ENCODE measurements at places on chromosomes 6 and 20. TPM values are rescaled to one million over a fixed set of nuclear protein-coding genes. Genes with fewer than 3 reads are reported as not detected.

GRCh38 chr6:92086750-92087149 is 1332.6 kb downstream of the EPHA7 start:
- no peak for DNase-seq
- H3K27ac ChIP-seq: no peak overlapping the region
- H3K36me3 ChIP-seq: no peaks in the 10 kb centered on the region
- no peaks in the 10 kb centered on the region for H3K27me3 ChIP-seq

DNA sequence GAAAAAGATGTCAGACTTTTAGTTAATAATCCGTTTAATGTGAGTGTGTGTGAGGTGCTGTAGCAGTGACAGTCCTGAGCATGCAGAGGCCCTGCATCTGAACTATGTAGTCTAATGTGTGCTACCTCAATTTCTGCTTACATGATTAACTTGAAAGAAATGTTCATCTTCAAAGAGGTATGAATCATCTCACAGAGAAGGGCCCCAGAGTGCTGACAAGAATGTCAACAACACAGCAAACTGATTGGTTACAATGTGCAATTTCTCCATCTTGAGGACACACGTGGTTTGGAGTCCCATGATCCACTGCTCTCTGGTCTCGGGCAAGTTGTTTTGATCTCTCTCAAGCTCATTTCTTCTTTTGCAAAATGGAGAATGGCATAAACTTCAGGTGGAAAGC is 61.7 kb upstream of the EMILIN3 start:
- H3K4me1 ChIP-seq: no peaks in the 10 kb centered on the region
- no peak overlapping the region for H3K4me3 ChIP-seq
- H3K36me3 ChIP-seq: peaks cover 15% of the 10 kb centered on the region
- H3K27me3 ChIP-seq: no peaks in the 10 kb centered on the region

DNA sequence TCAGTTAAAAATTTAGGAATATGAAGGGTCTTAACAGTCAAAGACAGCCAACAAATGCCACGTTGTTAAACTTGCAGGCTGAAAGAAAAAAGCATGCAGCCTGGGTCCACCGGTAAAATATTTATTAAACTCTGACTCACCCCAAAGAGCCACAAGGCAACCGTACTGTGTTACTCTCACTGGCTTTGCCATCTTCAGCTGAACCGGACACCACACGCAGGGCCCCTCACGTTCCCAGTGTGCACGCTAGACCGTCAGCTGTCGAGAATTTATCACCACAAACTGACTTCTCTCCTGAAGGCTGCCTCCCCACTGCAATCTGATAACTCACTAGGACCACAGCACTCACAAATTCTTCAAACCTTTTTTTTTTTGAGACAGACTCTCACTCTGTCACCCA is 30.7 kb downstream of the HUS1B start:
- no peak for DNase-seq
- H3K36me3 ChIP-seq: no peaks in the 10 kb centered on the region
- no peak overlapping the region for H3K27ac ChIP-seq
- no peaks in the 10 kb centered on the region for H3K4me1 ChIP-seq
- no peaks in the 10 kb centered on the region for H3K27me3 ChIP-seq

DNA sequence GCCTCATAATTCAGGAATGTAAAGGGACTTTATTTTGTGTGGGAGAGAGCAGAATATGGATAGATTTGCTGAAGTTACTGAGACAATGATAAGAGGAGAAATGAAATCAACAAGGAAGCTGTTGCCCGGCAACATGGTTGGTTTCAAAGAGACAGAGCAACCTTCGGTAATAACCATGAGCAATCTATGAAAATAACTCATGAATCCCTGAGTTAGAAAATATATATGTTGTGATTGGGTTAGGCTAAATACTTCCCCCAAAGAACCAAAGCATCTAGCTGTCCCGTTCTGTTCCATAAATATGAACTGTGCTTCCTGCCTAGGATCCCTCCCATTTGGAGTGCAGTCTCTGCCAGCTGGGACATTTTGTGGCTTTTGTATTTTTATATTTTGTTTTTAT is 23.1 kb downstream of the SERPINB1 start:
- H3K36me3 ChIP-seq: no peaks in the 10 kb centered on the region
- H3K27ac ChIP-seq: peak overlapping the region; percentile 78

DNA sequence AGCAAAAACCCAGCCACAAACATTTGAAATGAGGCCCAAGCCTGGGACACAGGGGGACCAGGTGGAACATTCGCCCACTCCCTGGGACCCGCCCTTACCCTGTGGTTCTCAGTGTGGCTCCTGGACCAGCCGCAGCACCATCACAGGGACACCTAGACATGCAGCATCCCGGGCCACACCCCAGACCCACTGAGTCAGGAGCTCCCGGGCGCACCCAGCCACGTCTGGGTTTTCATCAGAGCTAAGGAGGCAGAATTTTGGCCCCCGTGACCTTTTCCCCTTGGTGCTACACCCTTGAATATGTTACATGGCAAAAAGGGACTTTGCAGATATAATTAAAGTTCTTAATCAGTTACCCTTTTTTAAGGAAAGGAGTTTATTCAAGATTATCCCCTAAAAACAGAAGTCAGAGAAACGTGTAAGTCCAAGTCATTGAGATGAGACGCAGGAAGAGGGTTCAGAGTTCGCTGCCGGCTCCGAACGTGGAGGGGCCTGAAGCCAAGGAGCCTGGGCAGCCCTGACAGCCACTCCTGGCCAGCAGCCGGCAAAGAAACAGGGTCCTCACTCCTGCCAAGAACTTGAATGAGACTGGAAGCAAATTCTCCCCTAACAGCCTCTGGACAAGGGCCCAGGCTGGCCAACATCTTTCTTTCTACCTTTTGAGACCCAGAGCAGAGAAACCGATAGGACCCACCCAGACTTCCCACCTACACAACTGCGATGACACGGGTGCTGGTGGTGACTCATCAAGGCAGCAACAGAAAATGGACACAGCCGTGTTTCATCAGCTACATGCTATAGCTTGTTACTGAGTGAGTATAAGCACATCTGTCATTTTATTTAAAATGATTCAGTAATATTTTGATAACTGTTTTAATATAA is 25.3 kb downstream of the BFSP1 start:
- H3K36me3 ChIP-seq: no peaks in the 10 kb centered on the region
- peaks cover 5% of the 10 kb centered on the region for H3K4me1 ChIP-seq
- H3K27ac ChIP-seq: no peak overlapping the region
- no peak overlapping the region for H3K4me3 ChIP-seq
- no peak for DNase-seq

- no peaks in the 10 kb centered on the region for H3K27me3 ChIP-seq
- no peak overlapping the region for H3K27ac ChIP-seq
- H3K4me3 ChIP-seq: no peak overlapping the region
- H3K4me1 ChIP-seq: no peaks in the 10 kb centered on the region
- DNase-seq: peak; percentile 18
- no peaks in the 10 kb centered on the region for H3K36me3 ChIP-seq
Measured at GRCh38 chr6:6218759-6219085, 101.7 kb downstream of the F13A1 start.

DNA sequence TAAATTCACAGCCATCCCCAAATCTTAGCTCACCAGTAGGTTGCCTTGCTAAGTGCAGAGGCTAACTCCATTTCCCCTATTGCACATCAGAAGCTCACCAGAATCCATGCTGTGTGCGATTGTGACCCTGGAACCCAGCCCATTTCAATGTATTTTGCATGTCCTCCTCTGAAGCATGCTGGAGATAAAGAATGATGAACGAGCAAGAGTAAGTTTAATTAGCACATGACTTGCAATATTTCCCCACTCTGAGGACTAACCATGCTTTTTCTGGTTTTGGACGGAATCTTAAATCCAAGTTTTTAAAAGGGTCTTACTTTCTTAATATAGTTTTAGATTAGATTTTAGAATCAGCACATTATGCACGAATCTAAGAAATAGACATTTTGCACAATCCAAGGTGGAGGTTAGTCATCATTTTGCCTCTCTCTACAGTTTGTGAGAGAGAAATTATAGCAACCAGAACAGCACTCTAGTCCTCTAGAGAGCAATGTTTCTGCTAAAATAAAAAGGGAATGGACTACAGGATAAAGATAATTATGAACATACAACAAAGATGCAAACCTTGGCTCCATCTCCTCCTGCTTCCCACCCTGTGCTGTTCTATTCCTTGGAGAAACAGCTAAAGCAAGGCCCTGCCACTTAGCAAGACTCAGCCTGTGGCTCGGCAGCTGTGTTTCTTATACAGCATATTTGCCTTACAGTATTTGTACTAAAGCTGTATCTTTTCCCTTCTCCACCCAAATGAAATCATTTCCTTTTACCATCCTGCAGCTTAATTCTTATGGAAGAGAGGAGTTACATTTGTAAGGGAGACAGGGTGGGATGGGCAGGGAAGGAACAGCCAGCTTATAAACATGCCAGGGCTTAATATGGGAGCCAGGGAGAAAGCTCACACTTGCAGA is 24.9 kb upstream of the LAMA4 start:
- H3K27ac ChIP-seq: no peak overlapping the region
- H3K36me3 ChIP-seq: no peaks in the 10 kb centered on the region
- no peak for DNase-seq
- H3K4me1 ChIP-seq: no peaks in the 10 kb centered on the region
- no peaks in the 10 kb centered on the region for H3K27me3 ChIP-seq
- H3K4me3 ChIP-seq: no peak overlapping the region

DNA sequence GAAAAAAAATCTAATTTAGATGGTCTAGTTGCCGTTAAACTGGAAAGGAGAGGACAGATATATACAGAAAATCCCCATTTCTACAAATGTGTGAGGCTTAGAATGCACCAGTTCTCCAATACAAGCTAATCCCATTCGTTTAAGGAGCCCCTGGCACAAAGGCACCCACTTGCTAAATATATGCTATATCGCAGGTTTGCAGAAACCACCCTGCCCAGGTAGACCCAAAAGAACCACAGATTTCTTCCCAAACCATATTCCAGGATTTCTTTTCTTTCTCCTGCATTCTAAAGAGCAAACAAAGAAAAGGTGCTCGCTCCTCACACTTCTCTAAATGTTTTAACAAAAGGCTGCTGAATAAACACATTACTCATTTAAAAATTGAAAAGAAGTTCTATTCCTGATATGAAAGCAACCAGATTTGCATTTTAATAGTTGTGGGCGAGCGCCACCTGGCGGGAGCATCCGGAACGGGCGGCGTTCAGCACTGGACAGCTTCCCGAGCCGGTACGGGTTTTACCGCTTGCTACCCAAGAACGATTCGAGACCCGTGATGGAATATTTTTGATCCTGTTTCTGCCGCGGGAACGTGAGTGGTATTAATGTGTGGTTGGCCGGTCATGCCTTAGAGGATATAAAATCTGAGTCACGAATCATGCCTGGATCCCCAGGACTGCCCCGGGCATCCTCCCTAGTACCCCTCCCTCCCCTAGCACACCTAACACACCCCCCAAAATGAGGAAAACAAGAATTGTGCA is 2.1 kb downstream of the PTPRT start:
- H3K27me3 ChIP-seq: no peaks in the 10 kb centered on the region
- no peak overlapping the region for H3K27ac ChIP-seq
- no peaks in the 10 kb centered on the region for H3K4me1 ChIP-seq
- no peak overlapping the region for H3K4me3 ChIP-seq
- H3K36me3 ChIP-seq: no peaks in the 10 kb centered on the region

DNA sequence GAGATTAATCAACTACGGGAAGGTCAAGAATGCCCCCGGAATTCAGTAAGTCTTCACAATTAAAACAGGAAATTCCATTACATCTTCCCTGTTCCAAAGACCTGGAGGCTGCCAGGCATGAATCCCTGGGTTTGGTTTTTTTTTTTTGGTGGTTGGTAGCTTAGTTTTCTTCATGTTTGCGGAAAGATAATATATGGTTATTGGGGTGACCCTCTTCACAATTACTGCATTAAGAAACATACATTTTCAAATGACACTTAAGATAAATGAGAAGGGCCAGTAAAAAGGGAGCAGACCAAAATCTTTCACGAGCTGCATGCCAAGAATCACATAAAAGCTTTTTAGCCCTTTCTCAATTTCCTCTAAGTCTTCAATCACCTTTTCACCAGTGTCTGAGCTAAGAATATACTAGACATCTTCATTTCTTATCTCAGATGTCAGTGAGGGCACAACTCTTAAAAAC is 64.0 kb downstream of the KIF13A start:
- H3K27me3 ChIP-seq: no peaks in the 10 kb centered on the region
- H3K4me3 ChIP-seq: no peak overlapping the region
- DNase-seq: no peak
- H3K4me1 ChIP-seq: peaks cover 18% of the 10 kb centered on the region

GRCh38 chr20:23226612-23227265 is 123.9 kb upstream of the NXT1 start:
- H3K36me3 ChIP-seq: no peaks in the 10 kb centered on the region
- no peak overlapping the region for H3K27ac ChIP-seq
- no peak overlapping the region for H3K4me3 ChIP-seq
- no peaks in the 10 kb centered on the region for H3K27me3 ChIP-seq
- no peak for DNase-seq

DNA sequence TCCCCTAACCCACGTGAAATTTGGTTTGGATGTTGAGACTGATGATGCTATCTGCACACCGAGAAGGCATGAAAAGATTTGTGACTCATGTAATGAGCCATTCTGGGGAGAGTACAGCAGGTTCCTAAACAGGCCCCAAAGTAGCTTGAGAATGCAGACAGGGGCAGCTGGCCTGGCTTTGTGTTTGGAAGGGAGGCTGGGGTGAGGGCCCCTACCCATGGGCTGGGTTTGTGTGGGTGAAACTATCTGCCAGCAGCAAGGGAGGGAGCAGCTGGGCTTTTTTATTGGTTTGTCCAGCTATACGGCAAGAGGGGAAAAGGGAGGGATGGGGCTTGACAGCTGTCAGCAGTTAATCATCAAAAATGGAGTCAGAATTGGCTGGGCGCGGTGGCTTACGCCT is 87.0 kb upstream of the RNF24 start:
- H3K4me3 ChIP-seq: no peak overlapping the region
- no peak for DNase-seq
- H3K4me1 ChIP-seq: no peaks in the 10 kb centered on the region
- H3K36me3 ChIP-seq: no peaks in the 10 kb centered on the region
- no peaks in the 10 kb centered on the region for H3K27me3 ChIP-seq
- no peak overlapping the region for H3K27ac ChIP-seq

- H3K36me3 ChIP-seq: no peaks in the 10 kb centered on the region
- no peak overlapping the region for H3K27ac ChIP-seq
- H3K4me3 ChIP-seq: no peak overlapping the region
- H3K4me1 ChIP-seq: peaks cover 4% of the 10 kb centered on the region
- no peak for DNase-seq
Measured at GRCh38 chr6:1636272-1636825, 26.6 kb downstream of the FOXC1 start.

GRCh38 chr6:9025796-9026394 is 590.5 kb upstream of the SLC35B3 start:
- H3K4me3 ChIP-seq: no peak overlapping the region
- no peak overlapping the region for H3K27ac ChIP-seq
- no peak for DNase-seq
- H3K27me3 ChIP-seq: no peaks in the 10 kb centered on the region

- no peak for DNase-seq
- no peak overlapping the region for H3K4me3 ChIP-seq
- H3K36me3 ChIP-seq: no peaks in the 10 kb centered on the region
- H3K27ac ChIP-seq: no peak overlapping the region
- peaks cover 48% of the 10 kb centered on the region for H3K4me1 ChIP-seq
Measured at GRCh38 chr6:53529324-53530036, 15.4 kb downstream of the GCLC start.

The SLC26A8 gene
- 0.13 TPM for total RNA-seq

The MSH5 gene
- total RNA-seq: 8.3 TPM

The PRR18 gene
- not detected for total RNA-seq

The APOM gene
- total RNA-seq: 4.6 TPM

The KCNG1 gene
- total RNA-seq: not detected
